Stimulated activated naive CD8-positive, alpha-beta T cell treated with anti-CD3 and anti-CD28 coated beads, Interleukin-15, Interleukin-2, amounts not matched to agents 100 U/mL and 50 U/mL, for 24 hours (primary cell): ENCODE measurements at places on chromosomes 1 and 21.

DNA sequence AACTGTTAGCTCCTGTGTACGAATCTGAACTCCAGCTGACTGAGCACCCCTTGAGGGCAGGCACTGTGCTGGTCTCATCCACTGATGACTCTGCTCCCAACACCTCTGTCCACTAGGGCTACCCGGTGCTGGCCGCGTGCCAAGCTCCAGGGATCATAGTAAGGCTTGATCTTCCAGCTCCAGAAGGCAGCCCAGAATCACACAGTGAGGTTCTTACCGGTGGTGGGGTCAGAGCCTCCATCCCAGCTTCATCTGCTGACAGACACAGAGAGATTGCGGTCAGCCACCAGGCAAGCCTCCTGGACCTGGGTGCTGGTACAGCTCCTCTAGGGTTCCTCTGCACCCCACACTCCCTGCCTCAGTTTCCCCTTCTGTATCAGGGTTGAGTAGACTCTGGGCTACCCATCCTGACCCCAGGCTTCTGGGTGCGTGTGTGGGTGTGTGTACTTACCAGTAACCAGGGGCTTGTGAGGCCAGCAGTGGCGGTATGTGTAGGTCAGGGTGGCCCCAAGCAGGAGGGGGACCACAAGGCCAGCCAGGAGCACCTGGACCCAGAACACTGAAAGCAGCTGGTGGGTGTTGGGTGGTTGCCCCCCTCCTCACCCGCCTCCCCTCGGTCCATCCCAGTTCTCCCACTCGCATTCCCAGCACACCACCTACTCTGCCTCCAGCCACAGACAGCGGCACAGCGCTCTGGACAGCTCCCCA, 3.4 kb downstream of the TNFRSF25 start:
- no peak for DNase-seq

- DNase-seq, result no peak
Measured at GRCh38 chr1:37056325-37056724, 22.0 kb upstream of the GRIK3 start.

DNA sequence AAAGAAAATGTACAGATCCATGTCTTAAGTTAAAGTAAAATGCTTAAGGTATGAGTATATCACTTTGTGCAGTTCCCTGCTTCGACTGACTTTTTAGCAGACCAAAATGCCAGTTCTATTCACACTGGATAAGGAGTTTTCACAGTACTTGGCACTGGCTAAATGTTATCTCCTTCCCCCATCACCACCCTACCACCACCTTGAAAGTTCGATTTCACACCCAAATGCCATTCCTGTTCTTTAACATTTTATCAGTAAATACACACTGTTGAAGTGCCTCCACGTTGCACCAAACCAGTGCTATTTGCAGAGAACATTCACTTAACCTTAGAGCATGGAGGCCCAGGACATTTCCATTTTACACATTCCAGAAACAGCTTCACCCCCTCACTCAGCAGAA, 100.0 kb downstream of the URB2 start:
- DNase-seq, result no peak

DNA sequence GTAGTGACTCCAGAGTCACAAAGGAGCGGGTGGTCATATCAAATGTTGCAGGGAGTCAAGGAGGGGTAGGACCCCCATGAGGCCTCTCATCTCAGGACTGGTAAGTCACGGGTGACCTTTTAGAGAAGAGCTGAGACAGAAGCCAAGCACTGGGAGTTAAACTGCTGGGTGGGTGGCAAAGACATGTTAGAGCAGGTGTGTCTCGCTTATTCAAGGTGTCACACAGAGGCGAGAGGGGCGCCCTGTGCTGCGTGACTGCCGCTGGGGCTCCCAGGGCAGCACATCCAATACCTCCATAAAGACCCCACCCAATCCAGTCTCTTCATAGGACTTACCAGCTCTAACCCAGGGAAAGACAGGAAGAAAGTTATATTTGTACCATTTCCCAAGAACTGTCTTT, 15.2 kb downstream of the CASQ2 start:
- DNase-seq, result no peak

GRCh38 chr1:200774735-200775444, 36.2 kb downstream of the CAMSAP2 start:
- DNase-seq, result no peak

GRCh38 chr1:178530502-178530901, 17.6 kb downstream of the TEX35 start:
- no peak for DNase-seq

DNA sequence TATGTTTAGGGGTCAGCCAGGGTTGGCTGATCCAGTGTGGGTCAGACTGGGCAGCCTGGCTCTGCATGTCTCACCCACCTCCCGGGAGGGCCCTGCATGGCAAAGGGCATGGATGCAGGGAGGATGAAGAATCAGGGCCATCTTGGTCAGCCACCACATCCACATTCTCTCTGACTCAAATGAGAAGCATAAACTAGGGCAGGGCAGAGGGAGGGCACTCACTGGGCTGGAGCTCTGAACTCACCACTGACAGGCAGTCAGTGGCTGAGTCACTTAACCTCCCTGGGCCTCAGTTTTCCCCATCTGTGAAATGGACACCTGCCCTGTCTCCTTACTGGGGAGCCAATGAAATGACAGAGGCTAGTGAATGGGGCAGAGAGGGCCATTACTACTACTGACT, 4.3 kb upstream of the CELA2A start:
- no peak for DNase-seq

GRCh38 chr1:94989398-94989797, 62.5 kb upstream of the CNN3 start:
- no peak for DNase-seq

GRCh38 chr1:1599030-1599934, 653 bp downstream of the FNDC10 start:
- DNase-seq, result peak; percentile 43

- no peak for DNase-seq
Measured at GRCh38 chr1:73673971-73674370, 524.0 kb downstream of the LRRIQ3 start.

DNA sequence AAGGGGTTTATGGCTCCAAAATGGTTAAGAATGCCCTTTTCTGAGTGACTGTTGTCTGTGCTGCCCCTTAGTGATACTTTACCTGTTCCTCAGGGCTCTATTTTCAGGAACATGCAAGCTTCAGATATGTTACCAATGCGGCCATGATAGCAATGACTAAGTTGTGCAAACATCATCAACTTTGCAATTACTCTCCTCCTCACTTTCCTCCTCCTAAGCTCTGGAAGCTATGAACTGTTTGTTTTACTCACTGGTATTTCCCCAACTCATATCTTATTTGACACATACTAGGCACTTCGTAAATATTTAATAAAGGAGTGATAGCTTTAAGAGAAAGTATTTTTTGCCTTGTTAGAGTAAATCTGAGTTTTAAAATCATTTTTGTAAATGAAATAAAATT, 53.8 kb downstream of the RWDD3 start:
- DNase-seq, result no peak

- DNase-seq, result no peak
Measured at GRCh38 chr1:164137273-164137925, 421.6 kb upstream of the PBX1 start.

GRCh38 chr1:61054601-61054993, 27.8 kb upstream of the NFIA start:
- DNase-seq, result no peak

DNA sequence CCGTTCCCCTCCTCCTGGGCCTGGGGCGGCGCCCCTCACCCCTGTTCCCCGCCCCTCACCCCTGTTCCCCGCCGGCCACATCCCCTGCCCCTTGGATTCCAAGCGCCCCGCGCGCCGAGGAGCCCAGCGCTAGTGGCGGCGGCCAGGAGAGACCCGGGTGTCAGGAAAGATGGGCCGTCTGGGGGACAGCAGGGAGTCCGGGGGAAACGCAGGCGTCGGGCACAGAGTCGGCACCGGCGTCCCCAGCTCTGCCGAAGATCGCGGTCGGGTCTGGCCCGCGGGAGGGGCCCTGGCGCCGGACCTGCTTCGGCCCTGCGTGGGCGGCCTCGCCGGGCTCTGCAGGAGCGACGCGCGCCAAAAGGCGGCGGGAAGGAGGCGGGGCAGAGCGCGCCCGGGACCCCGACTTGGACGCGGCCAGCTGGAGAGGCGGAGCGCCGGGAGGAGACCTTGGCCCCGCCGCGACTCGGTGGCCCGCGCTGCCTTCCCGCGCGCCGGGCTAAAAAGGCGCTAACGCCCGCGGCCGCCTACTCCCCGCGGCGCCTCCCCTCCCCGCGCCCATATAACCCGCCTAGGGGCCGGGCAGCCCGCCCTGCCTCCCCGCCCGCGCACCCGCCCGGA, at the start of gene TP73:
Gene TP73, plus strand, starts transcription at position 587 of the 618 bp plus-strand sequence. CDS start 29,850 bp downstream, outside the sequence.
- DNase-seq, result no peak

DNA sequence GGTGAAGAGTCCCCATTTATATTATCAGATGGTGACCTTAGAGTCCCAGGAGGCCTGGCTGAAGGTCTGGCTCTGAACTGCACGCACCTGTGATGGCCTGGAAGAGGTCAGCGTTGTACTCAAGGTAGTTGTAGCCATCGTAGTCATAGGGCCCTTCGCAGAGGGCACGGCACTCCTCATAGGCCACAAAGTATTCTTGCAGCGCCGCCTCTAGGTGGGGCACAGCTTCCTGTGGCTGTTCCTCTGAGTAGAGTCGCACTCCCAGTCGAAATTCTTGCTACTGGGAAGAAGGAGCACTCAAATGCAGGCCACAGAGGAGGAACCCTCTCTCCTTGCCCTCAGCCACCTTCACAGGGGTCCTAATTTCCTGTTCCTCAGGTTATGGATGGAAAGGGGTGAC, 7.7 kb downstream of the P3H1 start:
- no peak for DNase-seq

DNA sequence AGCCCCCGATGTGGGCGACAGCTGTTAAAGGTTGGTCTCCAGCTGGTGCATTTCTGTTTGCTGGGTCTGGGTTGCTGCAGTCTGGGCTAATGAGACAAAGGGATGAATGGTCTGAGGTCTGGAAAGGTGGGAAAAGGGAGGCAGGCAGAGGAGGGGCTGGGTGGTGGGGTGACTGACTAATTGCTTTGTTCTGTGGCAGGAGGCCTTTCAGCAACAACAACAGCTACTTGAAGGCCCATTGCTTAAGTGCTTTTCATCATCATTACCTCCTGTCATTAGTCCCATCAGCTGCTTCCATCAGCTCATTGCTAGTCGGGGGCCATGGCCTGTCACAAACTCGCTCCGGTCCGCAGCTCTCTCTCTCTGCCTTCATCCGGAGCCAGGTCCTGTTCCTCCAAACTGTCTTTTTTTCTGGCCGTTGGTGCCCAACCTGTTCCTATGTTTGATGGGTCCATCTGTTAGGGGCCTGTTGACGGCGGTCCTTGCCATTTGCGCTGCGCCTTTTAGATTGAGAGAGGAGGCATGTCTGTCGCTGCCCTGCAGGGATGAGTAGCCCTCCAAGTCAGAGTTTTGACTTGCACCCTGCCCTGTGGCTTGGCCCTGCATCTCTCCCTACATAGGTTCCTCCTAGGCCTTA, 105.6 kb upstream of the PLXNA2 start:
- DNase-seq, result no peak

DNA sequence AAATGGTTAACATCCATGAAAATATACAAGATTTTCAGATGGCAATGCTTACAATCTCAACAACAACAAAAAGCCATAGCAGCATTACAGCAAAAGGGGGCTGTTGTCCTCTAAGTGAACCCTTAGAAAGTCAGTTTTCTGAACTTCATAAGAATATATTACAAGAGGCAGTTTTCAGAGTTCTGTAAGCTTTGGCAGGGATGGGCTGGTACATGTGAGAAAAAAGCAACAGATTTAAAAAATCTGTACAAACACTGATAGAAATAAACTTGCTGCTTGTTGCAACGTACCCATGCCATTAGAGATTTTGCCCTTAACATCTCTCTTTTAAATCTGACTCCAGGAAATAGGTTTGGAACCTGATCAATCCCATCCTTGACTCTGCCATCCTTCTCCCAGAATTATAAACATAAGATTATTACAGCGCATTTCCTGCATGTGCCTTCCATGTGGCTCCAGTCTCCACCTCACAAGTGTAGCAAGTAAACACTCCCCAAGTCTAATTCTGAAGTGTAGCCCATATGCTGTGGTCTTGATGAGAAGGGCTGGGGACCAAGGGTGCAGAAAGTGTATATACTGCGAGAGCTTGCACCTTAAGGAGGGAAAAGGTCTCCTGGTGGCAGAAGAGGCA, 101.4 kb upstream of the TSPAN2 start:
- no peak for DNase-seq

GRCh38 chr1:228060458-228061190, 21.9 kb upstream of the ARF1 start:
- no peak for DNase-seq

DNA sequence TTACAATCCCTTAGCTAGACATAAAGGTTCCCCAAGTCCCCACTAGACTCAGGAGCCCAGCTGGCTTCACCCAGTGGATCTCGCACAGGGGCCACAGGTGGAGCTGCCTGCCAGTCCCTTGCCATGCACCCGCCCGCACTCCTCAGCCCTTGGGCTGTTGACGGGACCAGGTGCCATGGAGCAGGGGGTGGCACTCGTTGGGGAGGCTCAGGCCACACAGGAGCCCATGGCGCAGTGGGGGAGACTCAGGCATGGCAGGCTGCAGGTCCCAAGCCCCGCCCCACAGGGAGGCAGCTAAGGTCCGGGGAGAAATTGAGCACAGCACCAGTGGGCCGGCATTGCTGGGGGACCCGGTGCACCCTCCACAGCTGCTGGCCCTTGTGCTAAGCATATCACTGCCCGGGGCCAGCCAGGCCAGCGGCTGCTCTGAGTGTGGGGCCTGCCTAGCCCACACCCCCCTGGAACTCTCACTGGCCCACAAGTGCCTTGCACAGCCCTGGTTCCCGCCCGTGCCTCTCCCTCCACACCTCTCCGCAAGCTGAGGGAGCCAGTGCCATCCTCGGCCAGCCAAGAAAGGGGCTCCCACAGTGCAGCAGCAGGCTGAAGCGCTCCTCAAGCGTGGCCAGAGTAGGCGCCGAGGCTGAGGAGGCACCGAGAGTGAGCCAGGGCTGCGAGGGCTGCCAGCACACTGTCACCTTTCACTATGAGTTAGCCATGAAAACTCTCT, 117.8 kb downstream of the LIPI start:
- no peak for DNase-seq

- no peak for DNase-seq
Measured at GRCh38 chr1:34236089-34236488, 59.4 kb downstream of the C1orf94 start.
